ENCODE measurements at places on chromosomes 13 and 19.

DNA sequence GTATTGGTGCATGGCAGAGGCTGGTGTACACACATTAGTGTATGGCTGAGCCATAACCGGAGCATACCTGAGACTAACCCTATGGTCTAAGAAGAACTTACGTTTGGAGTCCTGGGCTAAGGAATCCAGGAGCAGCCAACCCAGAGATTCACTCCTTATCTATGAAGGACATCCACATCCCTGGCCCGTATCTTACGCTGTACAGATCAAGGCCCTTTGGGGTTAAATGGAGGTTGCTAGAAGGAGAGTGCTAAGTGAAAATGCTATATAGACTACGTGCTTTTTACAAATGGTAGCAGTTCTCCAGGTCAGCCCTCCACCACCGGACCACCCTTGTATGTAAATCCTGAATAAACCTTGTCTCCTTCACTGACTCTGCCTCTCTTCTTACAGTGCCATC, 1.9 kb upstream of the SUGT1 start:
- no peak for DNase-seq

DNA sequence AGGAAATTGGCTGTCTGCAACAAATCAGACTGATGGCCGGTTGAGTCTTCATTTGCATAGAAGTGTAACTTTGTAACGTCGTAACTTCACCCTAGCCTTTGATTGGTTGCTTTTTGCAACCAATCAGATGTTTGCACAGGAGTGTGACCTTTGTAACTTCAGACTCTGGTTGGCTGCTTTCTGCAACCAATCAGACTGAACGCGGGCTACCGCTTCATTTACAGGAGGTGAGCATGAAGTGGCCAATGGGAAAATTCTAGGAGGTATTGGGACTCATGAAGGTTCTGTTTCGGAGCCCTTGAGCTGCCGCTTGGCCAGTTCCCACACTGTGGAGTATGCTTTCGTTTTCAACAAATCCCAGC, 441 bp upstream of the ZNF559 start:
- DNase-seq = peak; percentile 82

DNA sequence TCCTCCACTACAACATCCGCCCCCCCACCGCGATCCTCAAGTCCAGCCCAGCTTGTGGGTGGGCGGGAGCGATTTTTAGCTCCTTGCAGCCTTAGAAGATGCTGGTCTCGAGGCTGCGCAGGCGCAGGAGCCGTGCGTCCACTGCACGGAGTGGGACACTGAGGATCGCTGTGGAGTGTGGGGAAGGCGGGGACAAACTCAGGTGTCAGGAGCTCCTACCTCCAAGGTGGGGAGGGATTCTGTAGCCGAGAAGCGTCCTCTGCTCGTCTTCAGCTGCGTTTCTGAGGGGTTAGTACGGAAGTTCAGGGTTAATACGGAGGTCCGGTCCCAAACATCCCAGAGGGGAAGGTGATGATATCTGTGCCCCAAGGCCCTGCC, at the start of gene RTBDN:
RTBDN (minus strand) TSS at position 14 of the 378 bp plus-strand sequence. CDS start 4,600 bp downstream, outside the sequence.
- DNase-seq = no peak

DNA sequence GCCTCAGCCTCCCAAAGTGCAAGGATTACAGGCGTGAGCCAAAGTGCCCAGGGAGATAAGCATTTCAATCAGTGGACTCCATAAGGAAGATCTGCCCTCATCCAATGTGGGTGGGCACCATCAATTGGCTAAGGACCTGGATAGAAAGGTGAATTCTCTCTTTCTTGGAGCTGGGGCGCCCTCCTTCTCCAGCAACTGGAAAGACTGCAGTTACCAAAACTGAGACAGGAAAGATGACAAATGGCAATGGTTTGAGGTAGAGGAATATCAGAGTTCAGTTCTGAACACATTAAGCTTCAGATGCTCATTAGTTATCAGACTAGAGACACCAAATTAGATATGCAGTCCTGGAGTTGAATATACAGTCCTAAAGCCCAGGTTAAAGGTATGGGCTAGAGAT, 10.5 kb upstream of the ELF1 start:
- DNase-seq = no peak

- no peak for DNase-seq
Measured at GRCh38 chr13:99126821-99127220, 73.8 kb upstream of the UBAC2 start.

DNA sequence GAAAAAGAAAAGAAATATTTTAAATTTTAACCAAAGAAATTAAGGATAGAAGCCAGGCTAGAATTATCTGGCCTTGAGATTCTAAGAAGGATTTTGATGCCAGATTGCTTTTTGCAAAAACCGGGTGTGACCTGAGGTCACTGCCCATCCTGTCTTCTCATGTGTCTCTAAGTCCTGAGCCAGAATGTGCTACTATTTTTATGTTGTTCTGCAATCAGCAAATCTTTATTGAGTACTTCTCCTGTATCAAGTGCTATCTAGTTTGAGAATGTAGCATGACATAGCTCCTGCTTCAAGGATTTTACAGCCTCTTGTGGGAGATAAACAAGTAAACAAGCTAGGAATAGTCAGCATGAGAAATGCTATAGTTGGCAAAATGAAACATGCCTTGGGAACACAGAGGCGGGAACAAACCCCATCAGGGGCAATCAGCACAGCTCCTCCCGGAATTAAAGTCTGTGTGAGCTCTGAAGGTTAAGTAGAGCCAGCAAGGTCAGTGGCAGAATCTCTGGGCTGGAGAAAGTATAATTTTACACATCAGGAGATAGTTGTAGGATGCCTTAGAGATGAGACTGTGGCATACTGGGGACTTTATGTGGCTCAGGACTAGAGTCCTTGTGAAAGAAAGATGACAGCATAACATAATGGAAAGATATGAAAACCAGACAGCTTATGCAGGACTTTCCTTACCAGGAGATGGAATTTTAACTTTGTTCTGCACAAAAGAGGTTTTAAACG, 899.5 kb upstream of the SLC10A2 start:
- no peak for DNase-seq

DNA sequence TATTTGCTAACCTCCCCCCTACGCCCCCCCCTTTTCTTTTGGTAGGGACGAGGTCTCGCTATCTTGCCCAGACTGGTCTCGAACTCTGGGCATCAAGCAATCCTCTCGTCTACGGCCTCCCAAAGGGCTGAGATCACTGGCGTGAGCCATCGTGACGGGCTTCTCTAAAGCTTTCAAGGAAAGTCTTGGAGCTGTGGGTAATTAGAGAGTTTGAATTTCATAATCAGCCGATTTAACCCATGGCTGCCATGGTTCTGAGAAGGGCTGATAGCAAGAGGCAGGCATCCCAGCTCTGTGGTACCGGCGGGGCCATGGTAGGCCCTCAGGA, 679 bp upstream of the ABHD8 start:
- no peak for DNase-seq

DNA sequence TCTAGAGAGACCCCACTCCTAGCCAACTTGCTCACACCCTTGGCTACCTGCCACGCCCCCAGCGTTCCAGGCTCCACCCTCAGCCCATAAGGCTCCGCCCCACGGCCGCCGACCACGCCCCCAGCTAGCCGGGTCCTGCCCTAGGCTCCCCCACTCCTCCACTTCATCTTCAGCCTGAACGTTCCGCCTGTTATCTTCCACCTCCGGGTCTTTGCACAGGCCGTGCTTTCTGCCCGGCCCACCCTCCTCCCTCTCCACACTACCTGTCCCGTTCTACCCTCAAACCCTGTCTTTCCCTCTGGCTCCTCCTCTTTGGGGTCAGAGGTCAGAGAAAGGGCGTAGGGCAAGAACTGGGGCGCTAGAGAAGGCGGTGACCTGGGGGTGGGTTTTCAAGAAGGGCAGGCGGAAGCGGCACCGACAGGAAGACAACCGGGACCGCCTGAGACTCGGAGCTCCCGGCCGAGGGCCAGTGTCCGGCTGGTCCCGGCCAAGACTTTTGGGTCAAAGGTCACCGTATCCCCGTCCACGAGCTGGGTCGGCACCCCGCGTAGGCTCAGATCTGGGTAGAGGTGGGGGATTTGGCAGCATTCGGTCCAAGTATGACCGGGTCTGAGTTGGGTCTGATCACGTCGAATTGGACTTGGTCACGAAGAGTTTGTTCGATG, 2.2 kb downstream of the PDE4C start:
- DNase-seq = no peak

GRCh38 chr13:105783261-105783660, 752.2 kb downstream of the EFNB2 start:
- DNase-seq = no peak

- no peak for DNase-seq
Measured at GRCh38 chr19:29247872-29248271, 34.9 kb upstream of the UQCRFS1 start.

GRCh38 chr19:32316034-32316433, 29.4 kb upstream of the ZNF507 start:
- DNase-seq = no peak

- no peak for DNase-seq
Measured at GRCh38 chr13:64924401-64924800, 2305.7 kb downstream of the PCDH9 start.

GRCh38 chr13:46607768-46608564, 55.0 kb downstream of the LRCH1 start:
- DNase-seq = no peak

DNA sequence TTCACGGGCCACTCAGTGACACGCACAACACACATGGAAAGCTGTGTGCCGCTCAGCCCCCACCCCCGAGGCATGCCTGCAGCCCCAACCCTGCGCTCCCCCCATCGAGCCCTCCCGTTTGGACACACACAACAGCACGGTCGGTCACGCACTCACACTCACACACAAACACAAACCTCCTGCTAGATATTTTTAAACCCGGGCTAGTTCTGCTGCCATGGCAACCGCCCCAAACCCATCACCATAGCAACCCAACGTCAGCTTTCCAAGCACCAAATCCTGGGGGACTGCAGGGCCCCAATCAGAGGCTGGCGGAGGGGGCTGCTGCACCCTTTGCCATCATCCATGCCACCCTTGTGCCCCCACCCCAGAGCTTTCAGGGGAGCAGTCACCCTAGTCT, 2.5 kb upstream of the NOVA2 start:
- DNase-seq = no peak

- no peak for DNase-seq
Measured at GRCh38 chr13:96898212-96898611, 96.1 kb downstream of the OXGR1 start.

DNA sequence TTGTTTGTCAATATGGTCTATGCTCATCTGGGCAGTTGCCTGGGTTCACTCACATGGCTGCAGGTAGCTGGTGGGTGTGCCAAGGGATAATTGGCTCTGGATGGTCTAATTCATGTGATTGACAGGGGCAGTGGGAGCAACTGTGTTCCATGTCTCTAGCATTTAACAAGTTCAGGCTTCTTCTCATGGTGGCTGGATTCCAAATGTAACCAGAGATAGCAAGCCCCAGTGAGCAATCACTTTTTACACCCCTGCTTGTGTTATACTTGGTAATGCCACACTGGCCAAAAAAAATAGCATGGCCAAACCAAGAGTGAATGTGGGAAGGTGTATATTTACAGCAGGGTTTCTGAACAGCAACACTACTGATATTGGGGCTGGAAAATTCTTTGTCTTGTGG, 89.6 kb upstream of the TNFSF11 start:
- no peak for DNase-seq

- no peak for DNase-seq
Measured at GRCh38 chr19:39359026-39359425, 16.8 kb downstream of the SAMD4B start.

DNA sequence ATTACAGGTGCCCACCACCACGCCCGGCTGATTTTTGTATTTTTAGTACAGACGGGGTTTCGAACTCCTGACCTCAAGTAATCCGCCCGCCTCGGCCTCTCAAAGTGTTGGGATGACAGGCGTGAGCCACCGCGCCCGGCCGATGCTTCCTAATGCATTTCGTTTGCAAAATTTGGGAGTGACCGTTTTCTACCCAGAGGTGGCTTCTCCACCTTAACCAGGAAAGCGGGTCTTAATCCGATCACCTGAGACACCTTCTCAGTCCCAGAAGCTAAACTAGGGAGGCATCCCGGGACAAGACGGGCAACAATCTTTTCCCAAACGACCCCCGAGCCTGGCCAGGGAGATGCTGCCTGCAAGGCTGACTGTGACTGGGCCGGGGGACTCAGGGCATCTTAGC, 14.8 kb upstream of the MATK start:
- DNase-seq = no peak

GRCh38 chr19:20278342-20278741, 111.3 kb downstream of the ZNF486 start:
- no peak for DNase-seq

- no peak for DNase-seq
Measured at GRCh38 chr13:73993661-73994060, 140.5 kb downstream of the KLF12 start.

DNA sequence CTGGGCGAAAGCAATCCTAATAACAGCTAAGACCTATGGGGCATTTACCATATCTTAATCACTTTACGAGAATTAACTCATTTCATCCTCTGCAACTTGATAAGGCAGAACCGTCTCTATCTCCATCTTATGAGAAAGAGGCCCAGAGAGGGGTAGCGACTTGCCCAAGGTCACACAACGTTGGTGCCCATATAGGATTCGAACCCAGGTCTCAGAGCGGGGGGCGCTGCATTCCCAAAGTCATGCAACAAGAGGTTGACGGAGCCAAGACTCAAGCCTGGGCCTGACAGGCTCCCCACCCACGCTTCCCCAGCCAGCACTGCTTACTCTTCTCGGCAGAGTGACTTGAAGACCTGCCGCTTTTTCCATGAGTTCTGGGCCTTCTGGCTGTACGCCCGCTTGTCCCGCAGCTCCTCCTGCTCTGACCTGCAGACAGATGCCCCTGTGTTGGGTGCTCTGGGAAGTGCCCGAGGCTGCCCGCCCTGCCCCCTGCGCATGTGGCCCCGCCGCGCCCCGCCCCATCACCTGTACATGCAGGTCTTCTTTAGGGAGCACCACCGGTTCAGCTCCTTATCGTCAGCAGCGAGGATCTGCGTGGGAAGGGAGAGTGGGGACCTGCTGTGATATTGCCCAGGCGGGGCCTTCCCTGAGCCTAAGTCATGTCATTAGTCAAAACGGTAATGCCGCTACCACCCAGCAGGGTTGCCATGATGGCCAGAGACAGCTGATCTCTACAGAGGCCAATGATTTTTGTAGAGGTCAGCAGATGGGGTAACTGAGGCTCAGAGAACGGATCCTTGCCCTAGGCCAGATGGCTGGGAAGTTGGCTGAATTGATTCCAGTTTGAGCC, 10.8 kb downstream of the KRI1 start:
- DNase-seq = no peak

- DNase-seq = no peak
Measured at GRCh38 chr13:108629181-108629752, at the start of gene MYO16. TSS of gene MYO16 (plus strand) at chr13:108629611. CDS start at chr13:108629845, 234 bp downstream.

DNA sequence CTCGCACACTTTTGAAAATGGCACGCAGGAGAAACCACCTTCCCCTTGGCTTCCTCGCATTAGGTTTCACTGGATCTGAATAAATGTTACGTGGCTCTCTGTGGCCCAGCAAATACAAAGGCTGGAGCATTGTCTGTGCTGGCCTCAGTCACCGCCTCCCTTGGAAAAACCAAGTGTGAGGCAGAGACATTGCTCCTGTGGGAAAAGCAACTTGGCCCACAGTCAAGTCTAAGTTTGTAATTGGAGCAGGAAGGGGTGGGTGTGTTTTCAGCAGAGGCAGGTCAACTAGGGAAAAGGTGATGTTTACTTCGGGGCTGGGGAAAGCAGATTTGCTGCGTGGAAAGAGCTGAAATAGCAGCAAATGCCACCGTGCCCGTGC, 101.6 kb downstream of the IRS2 start:
- DNase-seq = peak; percentile 34

Measured in midbrain (tissue), 1 donor.